ENCODE measurements at places on chromosomes 1 and 21. TPM values are rescaled to one million over a fixed set of nuclear protein-coding genes. Genes with fewer than 3 reads are reported as not detected.

MRPL24 gene
- 34.4 TPM for polyA plus RNA-seq

UBE2U gene
- polyA plus RNA-seq, result not detected

GJA8 gene
- not detected for polyA plus RNA-seq

HSD3B2 gene
- not detected for polyA plus RNA-seq

FUBP1 gene
- 630 TPM for polyA plus RNA-seq

SPRR1B gene
- polyA plus RNA-seq, result not detected

KPRP gene
- polyA plus RNA-seq, result not detected

DIRAS3 gene
- 8.0 TPM for polyA plus RNA-seq

C1orf94 gene
- polyA plus RNA-seq, result 0.72 TPM

FBXO44 gene
- polyA plus RNA-seq, result 126 TPM

RAB29 gene
- 0.18 TPM for polyA plus RNA-seq

OR2L2 gene
- 0.14 TPM for polyA plus RNA-seq

TSPAN2 gene
- polyA plus RNA-seq, result 34.4 TPM

BLACAT1 gene
- polyA plus RNA-seq, result 6.0 TPM

CAPN8 gene
- not detected for polyA plus RNA-seq

CFHR4 gene
- not detected for polyA plus RNA-seq

ADORA3 gene
- polyA plus RNA-seq, result not detected

RIIAD1 gene
- polyA plus RNA-seq, result 23.5 TPM

MATN1 gene
- 0.42 TPM for polyA plus RNA-seq

NPHS2 gene
- not detected for polyA plus RNA-seq

MAP3K6 gene
- 1.6 TPM for polyA plus RNA-seq

MYCL gene
- polyA plus RNA-seq, result 36.3 TPM

ECM1 gene
- 4.2 TPM for polyA plus RNA-seq

IGFN1 gene
- polyA plus RNA-seq, result not detected

NBPF10 gene
- 0.34 TPM for polyA plus RNA-seq

RAD54L gene
- not detected for polyA plus RNA-seq

SYT6 gene
- 8.1 TPM for polyA plus RNA-seq

NBPF3 gene
- 14.4 TPM for polyA plus RNA-seq

ACKR1 gene
- polyA plus RNA-seq, result 3.3 TPM

PSRC1 gene
- 7.9 TPM for polyA plus RNA-seq

LCE3E gene
- polyA plus RNA-seq, result not detected

GRHL3 gene
- polyA plus RNA-seq, result not detected

SLC44A3 gene
- polyA plus RNA-seq, result 0.28 TPM

NID1 gene
- polyA plus RNA-seq, result 0.10 TPM

HSPA6 gene
- polyA plus RNA-seq, result 2.6 TPM

ASPM gene
- 1.0 TPM for polyA plus RNA-seq

CA14 gene
- 1.5 TPM for polyA plus RNA-seq

OR10J1 gene
- not detected for polyA plus RNA-seq

NTNG1 gene
- not detected for polyA plus RNA-seq

TCHH gene
- 0.26 TPM for polyA plus RNA-seq

CNR2 gene
- polyA plus RNA-seq, result not detected

PIGK gene
- polyA plus RNA-seq, result 36.4 TPM

MMEL1 gene
- polyA plus RNA-seq, result not detected

ZNF691 gene
- 14.9 TPM for polyA plus RNA-seq

HNRNPU gene
- polyA plus RNA-seq, result 346 TPM

FRRS1 gene
- not detected for polyA plus RNA-seq

AMY1A gene
- not detected for polyA plus RNA-seq

GBP1 gene
- polyA plus RNA-seq, result not detected

HENMT1 gene
- polyA plus RNA-seq, result 4.1 TPM

TP73 gene
- polyA plus RNA-seq, result not detected

SLC16A4 gene
- polyA plus RNA-seq, result 0.50 TPM

TFF3 gene
- not detected for polyA plus RNA-seq

OR2T35 gene
- not detected for polyA plus RNA-seq

LRRC38 gene
- not detected for polyA plus RNA-seq

NUAK2 gene
- polyA plus RNA-seq, result 1.4 TPM

FAM131C gene
- polyA plus RNA-seq, result 0.97 TPM

SASS6 gene
- 6.4 TPM for polyA plus RNA-seq

IL19 gene
- not detected for polyA plus RNA-seq
